CD4-positive, alpha-beta T cell treated with Interleukin-15 for 4 hours (primary cell): ENCODE measurements at places on chromosomes 16 and 17.
A peak's percentile ranks its signal among the peaks of the same experiment; 100 is the strongest.

- DNase-seq: no peak
Measured at GRCh38 chr17:72456075-72456474, 335.3 kb downstream of the SOX9 start.

DNA sequence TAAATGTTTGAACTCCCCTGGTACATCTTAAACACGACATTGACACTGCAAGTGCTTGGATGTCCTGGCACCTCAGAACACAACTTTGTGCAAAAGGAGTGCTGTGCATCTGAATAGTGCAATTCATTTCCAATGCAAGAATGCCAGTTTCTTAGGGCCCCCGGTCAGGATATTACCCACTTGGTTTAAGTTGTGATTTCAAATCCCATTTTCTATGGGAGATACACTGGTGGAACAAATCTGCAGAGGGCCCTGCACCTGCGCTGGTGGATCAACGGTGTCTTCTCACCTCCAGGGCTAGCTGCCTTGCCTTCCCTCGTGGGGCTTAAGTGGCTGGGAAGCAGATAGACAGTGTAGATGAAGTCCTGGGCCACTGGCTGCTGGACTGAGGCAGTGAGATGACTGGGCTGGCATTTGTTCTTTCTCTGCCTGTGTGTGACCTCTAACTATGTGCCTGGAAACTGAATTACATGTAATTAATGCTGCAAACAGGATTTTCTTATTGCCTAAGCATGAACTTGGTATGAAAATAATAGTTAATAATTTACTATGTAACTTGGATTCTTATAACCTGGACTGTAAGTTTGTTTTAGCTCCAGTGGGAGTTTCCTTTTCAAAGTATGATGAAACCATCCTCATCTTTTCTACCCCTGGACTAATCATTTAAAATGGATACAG lies 20.9 kb downstream of the HAPSTR1 start:
- no peak for DNase-seq

DNA sequence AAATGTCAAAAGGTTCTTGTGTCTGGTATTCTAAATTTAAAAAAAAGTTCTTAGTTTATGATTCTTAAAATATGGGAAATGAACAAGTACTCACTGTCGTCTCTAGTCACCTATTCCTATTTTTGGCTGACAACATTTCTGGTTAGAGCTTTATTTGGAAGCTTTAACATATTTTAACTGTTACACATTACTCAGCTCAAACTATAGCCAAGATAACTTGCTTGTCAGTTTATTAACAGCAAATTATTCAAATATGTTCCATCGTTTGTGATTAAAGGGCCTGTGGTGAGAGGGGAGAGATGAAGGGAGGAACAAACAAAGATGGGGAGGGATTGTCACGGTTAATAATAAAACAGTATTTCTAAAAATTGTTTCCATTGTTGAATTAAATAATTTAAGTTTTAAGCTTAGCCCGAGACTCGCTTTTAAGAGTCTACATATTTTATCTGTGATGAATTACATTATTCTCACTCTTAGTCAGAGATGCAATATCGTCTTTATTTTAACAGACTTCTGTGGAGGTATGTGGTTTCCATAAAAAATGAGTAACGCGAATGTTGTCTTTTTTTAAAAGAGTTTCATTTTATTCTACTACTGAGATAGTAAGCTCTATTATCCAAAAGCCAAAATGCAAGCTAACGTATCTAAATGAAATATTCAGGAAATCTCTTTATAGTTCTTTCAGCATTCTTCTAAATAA lies 321.9 kb upstream of the PMFBP1 start:
- no peak for DNase-seq

- no peak for DNase-seq
Measured at GRCh38 chr16:79098907-79099306, 501.6 kb downstream of the MAF start.

DNA sequence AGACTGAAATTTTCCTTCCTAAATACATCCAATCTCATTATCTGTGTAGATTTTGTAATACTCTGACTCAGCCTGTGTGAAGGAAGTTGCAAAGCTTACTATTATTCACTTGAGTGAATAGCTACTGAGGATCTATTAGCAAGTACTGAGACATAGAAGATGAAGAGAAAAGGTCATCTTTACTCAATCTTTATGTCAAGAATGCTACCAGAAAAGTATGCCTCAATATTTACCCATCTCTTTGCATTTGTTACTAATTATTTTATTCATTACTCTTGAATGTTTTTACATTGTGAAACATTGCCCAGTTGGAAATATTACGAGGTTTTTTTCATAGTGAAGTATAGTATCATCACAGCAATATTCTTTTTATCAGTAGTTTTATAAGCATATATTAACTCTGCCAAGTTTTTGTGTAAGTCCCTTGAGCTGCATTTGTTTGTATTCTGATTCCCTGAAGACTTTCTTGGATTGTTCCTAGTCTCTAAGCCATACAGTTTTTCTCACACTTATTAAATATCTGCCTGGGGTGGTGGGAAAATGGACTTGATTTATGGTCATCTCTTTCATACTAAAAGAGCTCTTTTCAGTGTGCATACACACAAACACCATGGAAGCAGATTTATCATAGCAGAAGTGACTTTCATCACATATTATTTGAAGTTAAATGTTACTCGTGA lies 110.4 kb downstream of the MRTFB start:
- no peak for DNase-seq

GRCh38 chr17:71032746-71033273 lies 863.5 kb downstream of the KCNJ2 start:
- no peak for DNase-seq

- DNase-seq: no peak
Measured at GRCh38 chr16:4381072-4381934, 9.7 kb downstream of the VASN start.

- DNase-seq: no peak
Measured at GRCh38 chr16:74770831-74771526, 3.6 kb downstream of the FA2H start.

- no peak for DNase-seq
Measured at GRCh38 chr17:64499805-64500486, 3.1 kb upstream of the POLG2 start.

GRCh38 chr17:45146890-45147580 lies 1.2 kb upstream of the HEXIM1 start:
- DNase-seq: no peak

DNA sequence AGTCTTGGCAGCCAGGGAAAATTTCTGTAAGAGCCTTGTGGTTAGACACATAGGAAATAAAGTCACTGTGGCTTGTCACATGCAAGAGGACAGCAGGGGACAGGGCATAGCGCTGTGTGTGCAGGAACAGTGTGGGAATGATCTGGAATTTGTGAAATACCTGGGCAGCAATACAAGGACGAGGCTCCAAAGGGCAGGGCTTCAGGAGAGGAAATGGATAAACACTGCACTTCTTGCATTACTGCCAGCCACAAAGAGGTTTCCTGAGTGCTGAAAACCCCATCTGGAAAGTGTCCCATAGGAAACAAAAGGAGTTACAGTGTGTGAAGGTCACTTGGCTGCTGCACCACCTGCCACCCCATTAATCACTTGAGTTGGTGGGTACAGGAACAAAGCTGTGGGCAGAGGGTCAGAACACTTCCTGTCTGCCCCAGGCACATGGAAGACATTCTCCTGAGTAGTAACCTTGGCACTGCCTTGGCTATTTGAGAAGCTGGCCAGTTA lies 12.1 kb upstream of the HP start:
- DNase-seq: no peak

DNA sequence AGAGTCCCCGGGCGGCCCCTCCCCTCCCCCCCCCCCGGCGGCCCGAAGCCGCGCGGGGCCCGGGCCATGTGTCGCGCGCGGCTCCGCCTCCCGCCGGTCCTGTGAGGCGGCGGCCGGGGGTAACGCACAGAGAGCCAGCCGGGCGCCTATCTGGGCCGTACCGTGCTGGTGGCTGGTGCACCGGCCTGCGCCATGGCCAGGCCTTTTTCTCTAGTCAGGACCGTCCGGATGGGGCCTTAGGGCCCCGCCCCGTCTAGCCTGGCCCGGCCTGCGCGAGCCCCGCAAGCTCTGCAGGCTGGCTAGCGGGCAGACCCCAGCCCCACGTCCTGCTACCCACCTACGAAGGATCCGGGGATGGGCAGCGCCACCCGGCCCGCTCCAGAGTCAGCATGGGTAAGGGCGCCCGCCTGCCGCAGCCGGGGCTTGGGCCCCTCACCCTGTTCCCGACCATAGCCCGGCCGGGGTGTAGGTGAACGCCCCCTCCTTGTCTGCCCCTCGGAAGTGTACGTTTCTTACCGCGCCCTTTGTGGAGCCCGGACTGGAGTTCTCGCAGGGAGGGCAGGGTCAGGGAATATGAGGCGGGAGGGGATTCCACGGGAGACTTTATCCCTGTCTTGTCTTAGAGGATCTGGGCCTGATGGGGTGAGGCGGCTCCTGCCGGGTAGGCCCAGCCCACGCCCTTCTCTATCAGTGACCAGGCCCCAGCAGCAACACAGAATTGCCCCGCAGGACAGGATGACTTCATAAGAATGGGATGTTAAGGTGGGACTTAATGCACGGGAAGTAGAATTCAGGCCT lies at the start of gene CENPT:
TSS of gene CENPT (minus strand) at position 630 of the 798 bp plus-strand sequence. CDS start 13,834 bp downstream, outside the sequence.
- DNase-seq: peak; percentile 59

- no peak for DNase-seq
Measured at GRCh38 chr17:37050920-37051319, 102.2 kb downstream of the AATF start.

GRCh38 chr16:9797306-9797705 lies 384.9 kb downstream of the GRIN2A start:
- DNase-seq: no peak

- DNase-seq: no peak
Measured at GRCh38 chr16:12754824-12755543, 48.7 kb downstream of the CPPED1 start.

- peak; percentile 84 for DNase-seq
Measured at GRCh38 chr17:3794557-3795389, 6.2 kb downstream of the ITGAE start.
